ENCODE measurements at places on chromosomes 4 and X.

- DNase-seq, result no peak
Measured at GRCh38 chr4:129358571-129358970, 262.6 kb downstream of the C4orf33 start.

GRCh38 chr4:72567821-72568675, 973 bp downstream of the ADAMTS3 start:
- no peak for DNase-seq

DNA sequence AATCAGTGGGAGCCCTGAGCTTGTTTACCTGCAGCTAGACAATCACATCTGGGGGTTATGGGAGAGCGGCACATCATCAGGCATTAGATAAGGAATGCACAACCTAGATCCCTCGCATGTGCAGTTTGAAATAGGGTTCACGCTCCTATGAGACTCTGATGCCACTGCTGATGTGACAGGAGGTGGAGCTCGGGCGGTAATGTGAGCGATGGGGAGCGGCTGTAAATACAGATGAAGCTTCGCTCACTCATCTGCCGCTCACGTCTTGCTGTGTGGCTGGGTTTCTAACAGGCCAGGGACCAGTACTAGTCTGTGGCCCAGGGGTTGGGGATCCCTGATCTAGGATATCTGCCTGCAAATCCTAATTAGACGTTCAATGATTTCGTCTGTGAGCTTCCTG, 90.3 kb downstream of the CRMP1 start:
- no peak for DNase-seq

DNA sequence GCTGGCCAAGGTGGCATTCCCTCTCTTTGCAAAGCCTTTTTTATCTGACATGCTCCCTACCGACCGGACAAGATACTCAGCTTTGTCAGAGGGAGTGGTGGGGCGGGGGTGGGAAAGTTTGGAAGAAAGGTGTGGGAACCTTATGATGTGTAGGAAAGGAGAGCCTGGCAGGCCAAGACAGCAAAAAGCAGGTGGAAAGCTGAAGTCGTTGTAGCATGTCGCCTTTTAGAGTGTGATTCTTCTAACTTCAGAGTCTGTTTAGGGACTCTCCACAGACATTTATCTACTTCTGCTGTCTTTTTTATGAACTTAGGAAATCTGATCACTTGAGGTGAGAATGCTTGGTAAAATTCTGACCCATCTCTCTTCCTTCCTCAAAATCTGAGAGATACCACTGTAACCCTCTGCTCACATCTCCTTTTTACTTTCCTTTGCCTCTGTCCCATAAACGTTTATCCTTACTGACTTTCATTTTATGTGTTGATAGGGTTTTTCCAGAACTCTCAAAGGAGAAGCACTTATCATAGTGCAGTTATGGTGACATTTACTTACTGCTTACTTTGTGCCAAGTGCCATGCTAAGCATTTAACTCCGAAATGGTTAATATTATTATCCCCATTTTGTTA, 8.2 kb upstream of the RUFY3 start:
- no peak for DNase-seq

DNA sequence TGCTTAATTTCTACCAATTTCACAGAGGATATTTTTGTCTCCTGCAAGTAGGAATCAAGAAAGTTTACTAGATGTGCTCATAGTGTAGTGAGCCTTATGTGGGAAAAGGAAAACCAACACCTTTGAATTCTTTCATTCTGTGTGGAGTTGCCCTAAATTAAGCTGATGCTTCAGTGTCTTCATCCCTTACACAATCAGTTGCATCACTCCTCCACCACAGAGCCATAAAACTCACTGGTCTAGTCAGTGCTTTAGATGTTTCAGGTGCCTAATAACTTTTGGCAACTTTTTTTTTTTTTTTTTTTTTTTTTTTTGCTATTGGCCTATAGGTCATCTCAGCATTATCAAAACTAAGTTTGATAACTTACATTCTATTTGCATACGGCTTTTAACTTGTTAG, 41.5 kb downstream of the HHIP start:
- no peak for DNase-seq

GRCh38 chr4:118389721-118390120, 36.9 kb upstream of the PRSS12 start:
- DNase-seq, result no peak

- no peak for DNase-seq
Measured at GRCh38 chr4:7475207-7475606, 40.5 kb upstream of the PSAPL1 start.

- DNase-seq, result no peak
Measured at GRCh38 chr4:120821977-120822376, 100.5 kb downstream of the PRDM5 start.

GRCh38 chrX:141732031-141732430, 33.5 kb upstream of the SPANXD start:
- DNase-seq, result no peak

DNA sequence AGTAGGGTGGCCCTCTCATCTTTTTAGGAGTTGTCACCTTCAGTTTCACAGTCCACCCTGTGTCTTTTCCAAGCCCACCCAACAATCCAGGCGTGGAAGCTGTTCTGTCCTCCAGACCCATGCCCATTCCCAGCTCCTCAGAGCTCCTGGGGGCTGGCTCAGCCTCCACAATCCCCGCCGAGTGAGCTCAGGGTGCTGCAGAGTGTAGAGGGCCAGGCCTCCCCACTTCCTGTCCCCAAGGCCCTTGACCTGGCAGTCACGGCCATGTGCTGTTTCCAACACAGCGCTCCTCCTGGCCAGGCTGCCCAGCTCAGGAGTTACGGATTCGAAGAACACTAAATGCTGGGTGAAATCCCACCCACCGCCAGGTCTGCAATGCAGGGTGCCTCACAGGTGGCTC, 31.8 kb downstream of the PDHA1 start:
- DNase-seq, result no peak

DNA sequence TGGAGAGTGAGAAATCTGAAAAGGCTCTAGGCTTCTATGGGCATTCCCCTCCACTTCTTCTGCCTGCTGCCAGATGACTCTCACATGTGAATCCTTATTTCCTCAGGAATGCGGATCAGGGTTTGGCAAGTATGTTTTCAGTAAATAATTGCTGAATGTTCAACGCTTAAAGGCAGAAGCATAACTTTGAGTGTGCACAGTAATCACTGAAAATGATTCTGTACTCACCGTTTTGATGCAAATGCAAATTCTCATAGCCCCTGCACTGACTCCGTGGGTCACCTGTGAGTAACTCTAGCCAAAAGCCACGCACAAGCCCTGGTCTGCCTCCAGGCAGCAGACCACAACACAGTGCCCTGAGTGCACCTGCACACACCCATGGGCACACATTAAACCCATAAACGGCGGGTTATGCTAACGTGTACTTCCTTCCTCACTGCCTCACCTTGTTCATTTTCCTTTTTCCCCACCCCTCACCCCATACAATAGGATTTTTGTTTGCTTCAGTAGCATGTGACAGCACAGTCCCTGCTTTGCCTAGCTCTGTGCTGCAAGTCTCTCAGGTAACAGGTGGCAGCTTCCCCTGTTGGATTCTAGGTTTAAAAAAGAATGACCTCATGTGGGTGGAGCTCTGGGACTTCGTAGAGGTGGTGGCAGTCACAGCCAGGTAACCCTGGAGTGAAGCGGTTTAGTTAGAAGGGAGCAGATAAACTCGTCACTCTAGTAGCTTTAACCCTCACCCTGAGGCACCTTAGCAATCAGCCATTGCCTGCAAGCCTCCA, at the start of gene ARHGEF38:
Gene ARHGEF38, plus strand, starts transcription at position 656 of the 782 bp plus-strand sequence. CDS start 146 bp downstream, outside the sequence.
- no peak for DNase-seq

- no peak for DNase-seq
Measured at GRCh38 chr4:123846561-123846960, 450.0 kb downstream of the SPRY1 start.

GRCh38 chr4:30268370-30268769, 451.8 kb upstream of the PCDH7 start:
- DNase-seq, result no peak

- no peak for DNase-seq
Measured at GRCh38 chrX:132508834-132509233, 20.0 kb upstream of the MBNL3 start.

GRCh38 chrX:44428989-44429627, 85.6 kb upstream of the EFHC2 start:
- no peak for DNase-seq

DNA sequence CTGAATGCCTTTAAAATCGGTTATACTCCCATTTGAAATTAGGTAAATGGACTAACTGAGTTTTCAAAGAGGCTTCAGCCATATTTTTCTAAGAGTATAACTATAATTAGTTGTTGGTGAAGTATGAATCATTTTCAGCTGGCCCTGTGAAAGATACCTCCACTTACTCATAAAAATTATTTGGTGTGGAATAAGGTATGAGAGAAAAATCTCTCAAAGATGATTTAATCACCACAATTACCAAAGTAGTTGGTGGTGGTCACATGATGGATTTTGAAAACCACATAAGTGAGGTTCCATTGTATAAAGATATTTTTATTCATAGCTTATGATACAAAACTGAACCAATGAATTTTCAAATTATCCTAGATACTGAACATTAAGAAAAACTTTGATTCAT, 9.0 kb upstream of the KLHL2 start:
- no peak for DNase-seq

DNA sequence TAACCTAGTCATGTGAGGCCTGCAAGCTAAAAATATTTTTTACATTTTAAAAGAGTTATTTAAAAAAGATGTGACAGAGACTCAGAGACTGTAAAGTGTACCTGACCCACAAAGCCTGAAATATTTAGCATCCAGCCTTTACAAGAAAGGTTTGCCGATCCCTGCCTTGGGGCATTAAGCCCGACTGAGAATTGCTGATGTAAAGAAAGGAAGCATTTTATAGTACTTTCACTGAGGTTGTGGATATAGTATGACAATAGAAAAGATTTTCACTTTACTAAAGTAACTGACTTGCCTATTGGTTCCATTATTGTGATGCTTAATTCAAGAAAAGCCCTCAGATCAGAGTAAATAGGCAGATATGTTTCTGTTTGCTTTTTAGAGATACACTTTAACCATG, 17.0 kb downstream of the STK26 start:
- no peak for DNase-seq

DNA sequence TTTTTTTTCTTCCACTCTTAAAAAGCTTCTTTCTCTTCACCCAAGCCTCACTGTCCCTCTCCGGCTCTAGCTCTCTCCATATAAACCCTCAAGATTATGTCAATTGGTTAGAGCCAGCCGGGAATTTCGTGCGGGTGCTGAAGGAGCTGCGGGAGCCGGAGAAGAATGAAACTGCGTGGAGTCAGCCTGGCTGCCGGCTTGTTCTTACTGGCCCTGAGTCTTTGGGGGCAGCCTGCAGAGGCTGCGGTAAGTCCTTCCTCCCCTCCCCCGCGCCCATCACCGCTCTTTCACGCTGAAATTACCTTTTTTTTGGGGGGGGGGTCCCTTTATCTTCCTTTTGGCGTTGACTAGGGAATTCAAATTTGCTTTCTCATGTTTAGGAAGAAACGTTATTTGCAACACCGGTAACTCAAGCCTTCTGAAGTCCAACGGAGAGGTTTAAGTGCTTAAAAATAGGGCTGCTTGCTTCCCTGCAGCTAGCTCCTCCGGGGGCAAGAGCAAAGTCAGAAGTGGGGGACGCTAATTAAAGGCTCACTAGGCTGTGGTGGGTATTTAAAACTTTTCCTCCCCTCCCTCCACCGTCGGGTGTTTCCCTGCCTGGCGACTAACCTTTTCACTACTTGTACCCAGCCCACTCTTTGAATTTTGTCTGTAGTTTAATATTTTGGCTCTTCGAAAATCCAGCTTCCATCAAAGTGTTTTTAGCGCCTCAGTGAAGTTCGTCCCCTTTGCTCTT, 491 bp downstream of the COL4A5 start:
- no peak for DNase-seq

GRCh38 chr4:98631506-98631905, 26.9 kb downstream of the TSPAN5 start:
- DNase-seq, result no peak

- DNase-seq, result no peak
Measured at GRCh38 chr4:113884655-113885054, 94.8 kb downstream of the ARSJ start.

DNA sequence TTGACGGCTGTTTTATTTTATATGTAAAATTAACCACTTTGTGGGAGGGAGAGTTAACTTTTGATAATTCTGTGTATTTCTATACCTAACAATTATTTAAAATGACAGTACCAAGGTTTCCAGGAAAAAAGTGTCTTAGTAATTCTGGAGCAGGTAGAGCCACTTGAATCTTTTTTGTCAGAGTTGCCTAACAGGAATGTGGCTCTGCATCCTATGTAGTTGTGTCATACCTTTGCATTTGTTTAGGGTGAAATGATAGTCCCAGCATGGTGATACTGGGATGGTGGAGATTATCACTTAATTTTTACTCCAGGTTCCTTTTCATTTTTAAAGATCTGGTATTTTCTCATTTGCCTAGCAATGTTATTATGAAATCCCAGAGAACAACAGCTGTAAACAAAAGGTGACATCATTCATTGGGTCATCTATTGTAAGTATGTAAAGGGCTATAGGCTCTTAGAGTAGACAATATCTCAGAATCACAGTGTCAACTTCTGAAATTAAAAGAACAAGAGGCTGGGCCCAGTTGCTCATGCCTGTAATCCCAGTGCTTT, 9.6 kb downstream of the SGMS2 start:
- no peak for DNase-seq

- no peak for DNase-seq
Measured at GRCh38 chr4:4392501-4393183, 5.7 kb downstream of the NSG1 start.

DNA sequence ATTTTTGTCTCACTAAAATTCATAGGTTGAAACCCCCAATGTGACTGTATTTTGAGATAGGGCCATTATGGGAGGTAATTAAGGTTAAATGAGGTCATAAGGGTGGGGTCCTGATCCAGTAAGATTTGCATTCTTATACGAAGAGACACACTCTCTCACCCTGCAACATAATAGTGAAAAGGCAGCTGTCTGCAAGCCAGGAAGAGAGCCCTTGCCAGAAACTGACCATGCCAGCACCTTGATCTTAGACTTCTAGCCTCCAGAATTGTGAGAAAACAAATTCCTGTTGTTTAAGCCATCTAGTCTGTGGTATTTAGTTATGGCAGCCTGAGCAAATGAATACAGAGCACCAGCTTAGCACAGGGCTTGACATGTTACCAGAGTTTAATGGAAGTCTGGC, 17.5 kb upstream of the IGSF1 start:
- no peak for DNase-seq

DNA sequence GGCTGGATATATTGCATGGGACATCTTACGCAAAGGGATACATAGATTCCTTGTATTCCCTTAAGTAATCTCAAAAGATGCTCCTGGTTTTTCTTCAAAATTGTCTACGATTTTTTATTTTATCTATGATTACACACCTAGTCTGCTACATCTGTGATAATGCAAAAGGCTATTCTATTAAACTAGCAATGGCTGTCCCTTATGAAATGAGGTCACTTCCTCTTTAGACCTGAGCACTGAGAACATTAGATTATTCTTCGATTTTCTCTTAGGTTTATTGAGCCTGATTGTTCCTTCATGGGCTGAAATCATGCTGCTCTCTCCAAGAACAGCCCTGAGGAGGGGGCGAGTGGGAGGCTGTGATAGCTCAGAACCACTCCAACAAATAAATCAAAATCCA, 126.8 kb upstream of the ENPP6 start:
- no peak for DNase-seq

GRCh38 chrX:101693476-101693875, 33.8 kb upstream of the ARMCX2 start:
- no peak for DNase-seq

- DNase-seq, result no peak
Measured at GRCh38 chr4:159016593-159017024, 86.3 kb upstream of the RAPGEF2 start.

- DNase-seq, result no peak
Measured at GRCh38 chr4:86848732-86849619, at the start of gene SLC10A6. Gene SLC10A6 (minus strand): TSS chr4:86849384. CDS start chr4:86849115, 269 bp downstream.

- no peak for DNase-seq
Measured at GRCh38 chr4:80219301-80220025, 22.2 kb downstream of the PRDM8 start.

Data from stimulated activated CD8-positive, alpha-beta memory T cell treated with anti-CD3 and anti-CD28 coated beads, Interleukin-4, amount 100 ng/mL, for 4 hours (primary cell).